NCI-H446 treated with DMSO at 0.1 percent for 48 hours (cell line): ENCODE measurements at places on chromosomes 13 and 19.

DNA sequence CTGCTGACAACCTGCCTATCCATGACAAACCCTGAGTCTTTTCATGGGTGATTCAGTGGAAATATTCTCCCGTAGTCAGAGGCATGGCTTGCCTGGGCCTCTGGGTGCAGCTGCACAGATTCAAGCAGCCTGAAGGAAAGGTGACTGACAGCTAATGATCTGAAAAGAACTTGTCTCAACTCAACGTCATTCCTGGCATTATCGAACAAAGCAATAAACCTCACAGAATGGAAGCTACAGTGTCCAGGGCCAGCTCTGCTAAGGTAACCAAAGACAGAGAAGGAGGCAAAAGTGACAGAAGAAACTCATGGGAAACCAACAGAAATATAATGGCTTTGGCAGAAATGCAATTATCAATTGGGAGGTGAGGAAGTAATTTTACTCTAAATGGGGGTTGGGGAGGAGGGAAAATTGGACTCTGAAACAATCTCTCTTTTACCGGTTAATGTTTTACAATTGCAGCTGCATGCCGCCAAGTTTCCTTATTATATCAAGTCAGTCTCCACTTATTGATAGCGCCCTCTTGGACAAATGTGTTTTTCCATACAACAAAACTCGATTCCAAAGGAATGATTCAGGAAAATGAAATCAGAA lies 12.9 kb downstream of the STARD13 start:
- no peak for DNase-seq

- DNase-seq: no peak
Observed at GRCh38 chr19:45564131-45564780, 20.3 kb downstream of the OPA3 start.

GRCh38 chr19:16062789-16063188 lies 13.5 kb upstream of the TPM4 start:
- no peak for DNase-seq

DNA sequence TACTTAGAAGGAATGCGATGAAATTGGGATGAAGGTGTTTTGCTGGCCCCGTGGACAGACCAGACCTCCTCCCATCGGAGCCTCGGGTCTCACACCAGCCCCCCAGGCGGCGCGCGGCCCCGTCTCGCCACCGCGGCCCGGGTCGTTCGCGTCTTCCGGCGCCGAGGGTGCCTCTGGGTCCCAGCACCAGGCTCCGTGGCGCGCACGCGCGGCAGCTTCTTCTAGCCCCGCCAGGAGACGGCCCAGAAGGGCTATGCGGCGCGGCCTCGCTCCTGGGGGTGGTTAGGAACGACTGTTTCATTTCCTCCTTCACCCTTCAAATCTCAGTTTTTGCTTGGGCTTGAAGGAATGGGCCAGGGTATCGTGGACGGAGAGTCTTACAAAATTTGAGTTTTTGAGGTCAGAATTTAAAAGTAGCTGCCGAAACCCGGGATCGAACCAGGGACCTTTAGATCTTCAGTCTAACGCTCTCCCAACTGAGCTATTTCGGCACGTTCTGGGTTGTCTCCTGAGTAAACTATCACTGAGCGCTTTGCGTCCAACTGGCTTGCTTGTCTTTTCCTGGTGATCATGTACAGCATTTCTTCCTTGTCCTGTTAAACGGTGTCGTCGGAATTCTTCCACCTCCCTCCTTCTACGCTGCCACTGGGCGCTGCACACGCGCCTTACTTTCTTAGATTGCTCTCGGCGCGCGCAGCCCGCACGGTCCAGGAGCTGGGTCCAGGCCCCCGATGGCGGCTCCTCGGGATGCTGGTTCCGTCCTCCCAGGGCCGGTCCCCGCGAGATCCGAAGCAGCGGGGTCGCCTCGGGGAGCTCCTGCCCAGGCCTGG lies 46.5 kb downstream of the TGDS start:
- peak; percentile 54 for DNase-seq

- DNase-seq: no peak
Observed at GRCh38 chr19:282501-282900, 8.7 kb downstream of the PLPP2 start.

DNA sequence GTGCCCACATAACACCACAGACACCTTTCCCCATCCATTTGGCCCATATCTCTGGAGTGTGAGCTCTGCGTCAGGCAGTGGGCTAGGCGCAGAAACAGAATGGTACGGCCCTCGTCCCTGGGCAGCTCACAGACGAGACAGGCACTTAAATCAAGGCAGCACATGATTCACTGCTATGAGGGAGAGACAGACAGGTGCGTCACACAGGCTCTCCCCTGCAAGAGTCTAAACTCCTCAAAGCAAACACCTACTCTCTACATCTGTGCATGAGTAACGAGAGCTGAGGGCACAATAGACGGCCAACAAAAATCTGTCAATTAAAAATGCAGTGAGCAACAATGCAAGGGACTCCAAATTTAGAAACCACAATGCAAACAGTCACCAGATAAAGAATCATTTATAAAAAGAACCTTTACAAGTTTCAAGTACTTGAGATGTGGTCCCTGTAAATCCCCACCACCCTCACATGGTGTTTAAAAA lies 348.9 kb downstream of the UQCRFS1 start:
- no peak for DNase-seq

- DNase-seq: no peak
Observed at GRCh38 chr19:21022996-21023395, 2.5 kb downstream of the ZNF430 start.

- no peak for DNase-seq
Observed at GRCh38 chr13:87954091-87954490, 282.9 kb downstream of the SLITRK5 start.

- DNase-seq: no peak
Observed at GRCh38 chr13:37139356-37139755, 33.9 kb upstream of the CSNK1A1L start.

DNA sequence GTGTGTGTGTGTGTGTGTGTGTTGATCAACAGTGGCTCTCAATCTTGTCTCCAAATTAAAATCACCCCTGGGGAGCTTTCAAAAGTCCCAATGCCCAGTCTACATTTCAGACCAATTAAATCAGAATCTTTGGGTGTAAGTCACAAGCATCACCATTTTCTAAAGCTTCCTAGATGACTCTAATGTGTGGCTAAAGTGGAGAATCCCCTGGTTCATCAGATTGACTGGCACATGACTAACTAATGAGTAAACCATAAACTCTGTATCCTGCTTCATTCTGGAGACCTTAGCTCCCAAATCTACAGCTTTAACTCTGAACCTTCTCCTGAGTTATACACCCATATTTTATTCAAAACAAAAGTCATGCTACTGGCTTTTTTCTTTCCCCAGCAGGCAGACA lies 131.3 kb downstream of the SUCLA2 start:
- no peak for DNase-seq

DNA sequence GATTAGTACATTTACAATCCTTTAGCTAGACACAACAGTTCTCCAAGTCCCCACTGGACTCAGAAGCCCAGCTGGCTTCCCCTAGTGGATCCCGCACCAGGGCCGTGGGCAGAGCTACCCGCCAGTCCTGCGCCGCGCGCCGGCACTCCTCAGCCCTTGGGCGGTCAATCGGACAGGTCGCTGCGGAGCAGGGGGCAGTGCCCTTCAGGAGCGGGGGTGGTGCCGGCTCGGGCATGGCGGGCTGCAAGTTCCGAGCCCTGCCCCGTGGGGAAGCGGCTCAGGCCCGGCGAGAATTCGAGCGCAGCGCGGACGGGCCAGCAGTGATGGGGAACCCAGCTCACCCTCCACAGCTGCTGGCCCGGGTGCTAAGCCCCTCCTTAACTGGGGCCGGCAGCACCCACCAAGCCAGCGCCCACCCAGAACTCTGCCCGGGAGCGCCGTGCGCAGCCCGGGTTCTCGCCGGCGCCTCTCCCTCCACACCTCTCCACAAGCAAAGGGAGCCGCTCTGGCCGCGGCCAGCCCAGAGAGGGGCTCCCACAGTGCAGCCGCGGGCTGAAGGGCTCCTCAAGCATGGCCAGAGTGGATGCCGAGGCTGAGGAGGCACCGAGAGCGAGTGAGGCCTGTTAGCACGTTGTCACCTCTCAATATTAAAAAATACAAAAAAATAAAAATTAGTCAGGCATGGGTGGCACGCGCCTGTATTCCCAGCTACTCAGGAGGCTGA lies 12.9 kb downstream of the EBPL start:
- no peak for DNase-seq

DNA sequence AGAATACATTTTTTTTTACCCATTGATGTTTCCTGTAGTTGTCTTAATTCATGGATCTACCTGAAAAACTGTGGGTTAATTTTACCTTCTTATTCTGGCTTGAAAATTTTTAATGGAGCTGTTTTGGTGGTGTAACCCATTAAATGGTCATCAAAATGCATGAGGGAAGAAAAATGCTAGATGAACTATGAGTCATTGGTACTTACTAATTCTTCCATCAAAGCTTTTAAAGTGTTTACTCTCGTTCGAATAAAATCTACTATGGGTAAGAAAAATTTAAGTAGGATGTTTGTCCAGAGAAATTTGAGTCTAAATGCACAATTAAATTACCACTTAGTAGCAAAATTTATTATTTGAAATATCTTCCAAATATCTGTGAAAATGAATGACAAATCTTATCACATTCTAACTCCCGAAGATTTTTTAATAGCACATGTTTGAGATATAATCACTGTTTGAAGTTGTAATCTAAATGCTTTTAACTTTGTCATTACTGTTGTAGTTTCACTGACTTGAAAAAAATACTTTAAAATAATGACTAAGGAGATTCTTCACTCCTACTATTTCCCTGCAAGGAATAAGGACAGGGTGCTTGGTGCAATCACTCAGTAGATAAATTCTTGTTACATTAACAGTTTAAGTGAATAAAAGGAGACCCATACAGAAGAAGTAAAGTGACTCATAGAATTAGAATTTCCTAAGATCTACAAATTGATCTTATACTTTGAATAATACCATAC lies 437.7 kb downstream of the IRS2 start:
- no peak for DNase-seq

GRCh38 chr13:90477216-90477615 lies 870.3 kb upstream of the MIR17HG start:
- no peak for DNase-seq

DNA sequence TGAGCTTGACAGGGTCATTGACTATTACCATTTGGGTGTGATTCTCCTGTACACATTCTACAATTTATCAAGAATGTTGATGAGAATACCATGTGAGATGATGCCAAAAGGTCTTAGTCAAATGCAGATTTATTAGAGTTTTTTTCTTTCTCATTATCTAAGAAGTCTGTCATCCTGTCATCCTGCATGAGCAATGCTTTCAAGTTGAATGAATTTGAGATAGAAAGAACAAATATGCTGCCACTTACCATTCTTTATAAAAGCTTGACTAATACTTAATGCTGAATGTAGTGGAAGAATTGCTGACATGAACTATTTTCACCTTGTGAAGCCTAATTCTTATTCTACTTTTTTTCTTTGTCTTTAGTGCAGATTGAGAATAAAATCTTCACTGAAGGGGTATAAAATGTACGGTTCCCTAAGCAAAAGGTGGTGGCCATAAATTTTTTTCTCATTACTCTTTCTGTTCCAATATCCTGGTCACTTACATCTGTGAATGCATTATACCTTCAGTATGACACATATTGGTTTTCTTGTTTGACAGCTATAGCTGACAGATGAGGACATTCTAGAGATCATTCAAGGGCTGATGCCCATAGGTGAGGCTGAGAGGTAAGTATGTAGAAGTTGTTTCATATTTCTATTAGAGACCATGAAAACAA lies 1434.7 kb downstream of the SLITRK1 start:
- DNase-seq: no peak

- DNase-seq: no peak
Observed at GRCh38 chr13:32811297-32811800, 204.9 kb upstream of the KL start.

DNA sequence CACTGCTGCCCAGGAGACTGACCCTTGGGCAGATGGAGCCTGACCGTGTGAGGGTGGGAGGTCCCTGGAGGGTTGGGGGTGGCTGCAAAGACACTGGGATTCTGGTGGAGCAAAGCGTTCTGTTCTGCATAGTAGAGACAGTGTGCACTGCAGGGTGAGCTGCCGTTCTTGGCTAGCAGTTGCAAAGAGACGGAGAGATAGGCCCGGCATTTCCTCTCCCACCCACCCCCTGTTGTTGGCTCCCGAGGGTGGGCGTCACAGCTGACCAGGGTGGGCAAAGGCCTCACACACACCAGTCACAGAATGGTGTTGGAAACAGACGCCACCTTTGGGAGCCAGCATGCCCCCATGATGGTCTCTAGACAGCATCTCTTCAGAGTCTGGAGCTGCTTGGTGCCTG lies 11.4 kb downstream of the TMEM255B start:
- DNase-seq: no peak

- DNase-seq: no peak
Observed at GRCh38 chr13:79943346-79944023, 397.4 kb downstream of the SPRY2 start.

- DNase-seq: no peak
Observed at GRCh38 chr19:46571495-46571894, 29.6 kb upstream of the CALM3 start.

DNA sequence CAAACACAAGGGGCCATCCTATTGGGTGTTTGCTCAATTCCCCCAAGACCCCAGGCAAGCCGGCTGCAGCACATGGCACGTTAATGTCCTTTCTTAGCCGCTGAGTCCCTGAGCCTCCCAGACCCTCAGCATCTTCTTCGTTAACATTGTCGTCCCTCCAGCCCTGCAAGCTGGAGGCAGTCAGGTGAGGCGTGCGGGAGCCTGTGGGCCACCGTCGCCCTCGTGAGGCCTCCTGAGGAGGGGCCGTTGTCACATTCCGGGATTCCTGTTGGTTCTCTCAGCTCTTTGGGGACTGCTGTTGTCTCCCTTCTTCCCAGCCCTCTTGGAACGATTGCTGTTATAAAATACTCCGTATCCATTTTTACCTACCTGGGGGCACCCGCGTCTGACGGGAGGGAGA lies 140.6 kb downstream of the KDM4B start:
- DNase-seq: no peak

- DNase-seq: no peak
Observed at GRCh38 chr13:20288561-20288960, 56.4 kb upstream of the GJB6 start.

DNA sequence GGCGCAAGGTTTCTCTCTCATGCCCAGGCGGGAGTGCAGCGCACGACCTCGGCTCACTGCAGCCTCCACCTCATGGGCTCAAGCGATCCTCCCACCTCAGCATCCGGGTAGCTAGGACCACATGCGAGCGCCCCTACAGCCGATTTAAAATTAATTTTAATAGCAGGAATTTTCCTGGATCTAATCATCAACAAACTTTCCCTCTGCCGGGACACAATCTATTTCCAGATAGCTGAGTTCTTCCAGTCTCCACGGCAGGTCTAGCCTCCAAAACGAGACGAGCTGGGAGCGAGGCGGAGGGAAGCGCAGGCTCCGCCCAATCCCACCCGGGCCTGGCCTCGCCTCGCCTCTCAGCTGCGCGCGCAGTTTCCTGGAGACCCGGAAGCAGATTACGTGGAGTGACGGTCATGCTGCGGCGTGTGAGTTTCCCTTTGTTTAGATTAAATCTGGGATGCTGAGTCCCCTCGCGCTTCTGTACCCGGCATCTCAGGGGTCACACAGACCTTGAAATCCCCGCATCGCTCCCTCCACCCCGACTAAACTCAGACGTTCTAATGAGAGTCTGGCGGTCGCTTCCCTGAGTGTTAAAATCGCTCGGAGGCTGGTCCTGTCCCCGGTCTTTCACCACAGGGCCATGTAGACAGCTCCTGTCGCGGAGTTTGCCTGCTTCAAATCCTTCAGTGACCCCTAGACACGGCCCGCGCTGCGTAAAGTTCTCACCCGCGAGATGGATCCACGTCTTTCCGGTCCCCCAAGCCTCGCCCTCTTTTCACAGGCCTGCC lies at the start of gene ZNF880:
Gene ZNF880 (plus strand): TSS at position 365 of the 782 bp plus-strand sequence. CDS start 43 bp downstream, at position 408.
- DNase-seq: no peak
